ENCODE measurements at places on chromosomes 6 and 20.

DNA sequence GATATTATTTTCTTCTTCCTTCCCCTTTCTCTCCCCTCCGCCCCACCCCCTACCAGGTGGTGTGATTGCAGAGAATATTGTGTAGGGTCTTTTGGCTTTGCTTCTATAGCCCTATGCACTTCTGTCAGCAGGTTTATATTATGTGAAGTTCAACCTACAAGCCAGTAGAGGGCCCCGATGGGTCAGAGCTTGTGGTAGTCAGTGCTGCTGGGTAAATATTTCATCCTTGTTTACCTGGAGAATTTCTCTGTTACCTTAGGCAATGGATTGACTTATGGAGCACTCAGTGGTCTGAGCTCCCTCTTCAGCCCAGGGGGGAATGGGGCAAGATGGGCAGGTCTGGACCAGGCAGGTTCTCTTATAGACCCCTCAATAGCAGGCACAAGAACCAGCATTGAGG lies 720.9 kb downstream of the GRIK2 start:
- no peak for DNase-seq

- DNase-seq = peak; percentile 54
These were observed 43.1 kb downstream of the CD109 start for GRCh38 chr6:73739096-73739495.

GRCh38 chr6:108453601-108454185 lies 107.0 kb upstream of the FOXO3 start:
- peak; percentile 11 for DNase-seq

- DNase-seq = no peak
These were observed 45.0 kb downstream of the CARMIL1 start for GRCh38 chr6:25324066-25324762.

GRCh38 chr6:116387374-116387773 lies 16.6 kb downstream of the DSE start:
- no peak for DNase-seq

- no peak for DNase-seq
These were observed 125.9 kb downstream of the SLC24A3 start for GRCh38 chr20:19338380-19338779.

DNA sequence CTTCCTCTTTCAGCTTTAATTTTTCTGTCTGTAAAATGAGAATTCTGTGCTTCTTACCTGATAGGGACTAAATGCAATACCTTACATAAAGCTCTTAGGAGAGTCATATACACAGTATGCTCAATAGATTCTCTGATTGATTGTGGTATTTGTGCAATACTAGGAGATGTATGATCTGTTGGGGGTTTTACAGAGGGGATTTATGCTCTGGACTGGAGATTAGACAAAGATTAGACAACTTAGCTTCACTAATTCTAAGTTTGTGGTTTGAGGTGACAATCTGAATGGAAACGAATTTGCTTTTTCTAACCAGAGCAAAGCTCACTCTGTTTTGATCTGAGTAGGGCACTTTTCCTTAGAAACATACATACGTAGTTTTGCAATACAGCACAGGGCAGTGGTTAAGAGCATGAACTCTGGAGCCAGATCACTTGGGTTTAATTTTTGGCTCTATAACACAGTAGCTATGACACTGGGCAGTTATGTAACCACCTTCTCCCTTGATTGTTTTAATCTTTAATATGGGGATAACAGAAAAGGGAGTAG lies 126.2 kb downstream of the RNF144B start:
- no peak for DNase-seq

DNA sequence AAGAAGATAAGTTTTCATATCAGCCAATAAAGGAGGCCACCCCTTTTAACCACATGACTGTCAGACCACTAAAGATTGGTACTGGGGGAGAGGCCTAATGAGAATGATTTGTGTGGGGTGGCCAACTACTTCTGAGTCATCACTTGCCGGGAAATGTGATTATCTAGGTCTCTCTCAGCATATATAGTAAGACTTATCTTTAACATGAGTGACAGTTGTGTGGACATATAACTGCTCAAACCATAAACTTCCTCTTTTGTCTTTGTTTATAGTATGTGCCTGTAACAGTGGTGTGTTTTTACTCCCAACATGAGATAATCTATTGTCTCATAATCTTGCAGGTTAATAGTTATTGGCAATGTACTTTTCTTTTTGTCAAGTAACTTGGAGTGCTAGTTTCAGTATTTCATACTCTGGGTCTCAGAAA lies 312.4 kb downstream of the CDKAL1 start:
- DNase-seq = no peak

DNA sequence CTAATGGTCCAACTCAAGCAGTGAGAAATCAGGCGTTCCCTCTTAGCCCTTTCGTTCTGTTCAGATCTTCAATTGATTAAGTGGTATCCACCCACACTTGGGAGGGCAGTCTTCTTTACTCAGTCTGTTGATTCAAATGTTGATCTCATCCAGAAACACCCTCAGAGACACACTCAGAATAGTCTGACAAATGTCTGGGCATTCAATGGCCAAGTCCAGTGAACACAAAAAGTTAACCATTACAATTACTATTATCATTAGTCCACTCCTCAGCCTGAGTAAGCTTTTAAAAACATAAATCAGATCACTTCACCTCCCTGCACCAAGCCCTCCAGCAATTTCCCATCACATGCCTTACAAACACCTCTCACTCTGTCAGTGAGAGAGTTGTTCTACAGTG lies 423.2 kb downstream of the RFPL4B start:
- no peak for DNase-seq

DNA sequence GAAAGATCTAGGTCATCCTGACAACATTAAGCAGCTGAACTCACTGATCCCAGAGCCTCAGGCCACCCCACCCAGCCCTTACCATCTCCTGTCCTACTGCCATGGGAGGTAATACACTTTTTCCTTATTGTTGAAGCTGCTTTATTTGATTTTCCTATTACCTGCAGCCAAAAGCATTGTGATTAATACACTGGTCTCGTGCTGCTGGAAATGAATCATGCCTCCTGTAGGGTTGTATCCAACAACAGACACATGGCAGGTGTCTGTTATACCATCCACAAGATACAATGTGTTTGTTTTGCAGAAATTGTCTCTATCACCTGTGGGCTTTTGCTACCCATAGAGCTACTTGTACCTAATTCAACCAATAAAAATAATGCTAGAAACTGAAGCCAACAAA lies 34.2 kb downstream of the MYLIP start:
- no peak for DNase-seq

- DNase-seq = no peak
These were observed 431.6 kb upstream of the SPTLC3 start for GRCh38 chr20:12577213-12577612.

DNA sequence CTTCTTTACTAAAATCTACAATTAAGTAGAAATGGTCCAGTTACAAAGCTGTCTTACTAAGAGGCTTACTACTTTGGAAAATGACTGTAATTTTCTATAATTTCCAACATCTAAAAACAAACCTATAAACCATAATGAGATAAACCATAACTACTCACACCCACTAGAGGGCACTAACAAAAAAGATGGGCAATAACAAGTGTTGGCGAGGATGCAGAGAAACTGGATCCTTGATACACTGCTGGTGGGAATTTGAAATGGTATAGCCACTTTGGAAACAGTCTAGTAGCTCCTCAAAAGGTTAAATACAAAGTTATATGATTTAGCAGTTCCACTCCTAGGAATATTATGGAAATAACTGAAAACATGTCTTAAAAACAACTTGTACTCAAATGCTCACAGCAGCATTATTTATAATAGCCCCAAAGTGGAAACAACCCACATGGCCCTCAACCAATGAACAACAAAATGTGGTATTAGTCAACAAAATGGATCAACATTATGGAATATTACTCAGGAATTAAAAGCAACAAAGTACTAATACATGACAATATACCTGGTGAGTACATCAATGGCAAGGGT lies 50.6 kb downstream of the GJA10 start:
- no peak for DNase-seq

DNA sequence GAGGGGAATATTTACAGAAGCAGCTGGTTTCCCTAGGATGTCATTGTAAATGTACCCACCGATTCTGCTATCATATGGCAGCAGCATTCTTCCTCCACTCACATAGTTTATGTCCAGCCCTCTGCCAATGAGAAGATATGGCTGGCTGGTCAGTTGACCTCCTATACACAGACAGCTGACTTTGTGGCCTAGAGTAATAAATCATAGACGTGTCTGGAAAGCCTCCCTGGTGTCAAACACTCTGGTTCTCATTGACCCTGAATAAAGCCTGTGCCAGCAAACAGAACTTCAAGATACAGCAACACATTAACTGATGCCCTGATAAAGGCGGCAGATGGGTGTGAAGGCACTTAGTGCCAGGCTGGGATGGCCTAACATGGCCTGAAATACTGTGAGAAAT lies 52.6 kb downstream of the GPR63 start:
- DNase-seq = no peak

GRCh38 chr6:22108199-22108598 lies 188.6 kb downstream of the PRL start:
- no peak for DNase-seq
